ENCODE measurements at places on chromosomes 7 and 10.
A peak's percentile ranks its signal among the peaks of the same experiment; 100 is the strongest.

- DNase-seq: no peak
Observed at GRCh38 chr7:38367301-38367890, 94.0 kb upstream of the TARP start.

- no peak for DNase-seq
Observed at GRCh38 chr7:23062452-23062851, 43.1 kb upstream of the KLHL7 start.

- DNase-seq: no peak
Observed at GRCh38 chr10:4231439-4231838, 446.4 kb upstream of the KLF6 start.

DNA sequence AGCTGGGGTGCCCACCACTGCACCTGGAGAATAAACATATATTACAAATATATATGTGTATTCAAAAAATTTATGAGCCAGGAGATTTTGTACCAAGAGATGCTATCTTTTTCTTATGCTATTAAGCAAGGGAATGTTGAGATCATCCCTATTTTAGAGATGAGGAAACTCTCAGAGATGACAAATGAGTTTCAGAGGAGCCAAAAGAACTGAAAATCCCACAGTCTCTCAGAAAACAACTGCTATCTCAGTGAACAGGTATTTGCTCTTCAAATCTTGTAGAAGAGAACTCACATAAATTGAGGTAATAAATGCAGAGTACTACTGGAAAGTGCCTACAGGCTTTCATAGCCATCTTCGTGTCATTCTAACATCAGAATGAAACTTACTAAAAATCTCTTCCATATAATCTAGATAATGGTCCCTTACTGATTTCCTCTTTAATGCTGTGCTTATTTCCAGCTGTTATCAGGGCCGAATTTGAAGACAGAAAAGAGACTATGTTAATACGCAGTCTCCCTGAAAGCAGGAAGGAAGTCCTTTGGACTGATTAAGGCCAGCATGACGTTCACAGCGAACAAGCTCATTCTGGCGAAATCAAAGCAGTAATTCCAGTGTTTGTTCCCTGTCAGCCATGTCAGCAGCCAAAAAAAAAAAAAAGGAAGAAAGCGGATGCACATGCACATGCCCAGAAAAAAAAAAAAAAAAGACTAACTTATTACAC is 29.4 kb upstream of the ANAPC16 start:
- DNase-seq: no peak

DNA sequence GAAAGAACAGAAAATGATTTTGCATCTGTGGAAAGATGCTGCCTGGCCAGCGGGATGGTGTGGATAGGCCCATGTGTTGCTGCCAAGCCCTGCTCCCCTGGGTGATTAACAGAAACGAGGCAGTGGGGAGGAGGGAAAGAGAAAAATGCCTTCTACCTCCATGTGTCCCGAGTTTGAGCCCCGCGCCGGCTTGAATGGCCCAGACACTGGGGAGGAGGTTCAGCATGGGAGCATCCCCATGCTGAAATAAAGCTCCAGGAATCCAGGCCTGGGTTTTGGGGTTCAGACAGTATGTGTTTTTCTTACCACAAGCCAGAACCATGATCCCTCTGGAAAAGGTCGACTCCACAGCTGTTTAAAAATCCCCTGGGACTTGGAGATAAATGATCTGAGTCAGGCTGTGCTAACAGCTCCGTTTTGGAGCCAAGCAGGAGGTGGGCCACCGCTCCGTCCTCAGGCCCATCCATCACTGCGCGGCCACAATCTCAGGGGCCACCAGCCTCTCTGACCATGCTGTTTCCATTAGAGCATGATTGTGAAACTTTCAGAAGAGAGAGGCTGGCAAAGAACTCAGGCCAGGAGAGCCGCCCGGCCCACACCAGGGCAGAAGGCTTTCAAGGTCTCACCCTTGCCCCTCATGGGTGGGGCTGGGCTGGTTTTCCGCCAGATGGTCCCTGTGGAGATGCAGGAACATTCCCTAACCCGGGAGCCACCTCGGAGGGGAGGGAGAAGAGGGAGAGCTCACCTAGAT is 299.7 kb downstream of the ZEB1 start:
- no peak for DNase-seq

DNA sequence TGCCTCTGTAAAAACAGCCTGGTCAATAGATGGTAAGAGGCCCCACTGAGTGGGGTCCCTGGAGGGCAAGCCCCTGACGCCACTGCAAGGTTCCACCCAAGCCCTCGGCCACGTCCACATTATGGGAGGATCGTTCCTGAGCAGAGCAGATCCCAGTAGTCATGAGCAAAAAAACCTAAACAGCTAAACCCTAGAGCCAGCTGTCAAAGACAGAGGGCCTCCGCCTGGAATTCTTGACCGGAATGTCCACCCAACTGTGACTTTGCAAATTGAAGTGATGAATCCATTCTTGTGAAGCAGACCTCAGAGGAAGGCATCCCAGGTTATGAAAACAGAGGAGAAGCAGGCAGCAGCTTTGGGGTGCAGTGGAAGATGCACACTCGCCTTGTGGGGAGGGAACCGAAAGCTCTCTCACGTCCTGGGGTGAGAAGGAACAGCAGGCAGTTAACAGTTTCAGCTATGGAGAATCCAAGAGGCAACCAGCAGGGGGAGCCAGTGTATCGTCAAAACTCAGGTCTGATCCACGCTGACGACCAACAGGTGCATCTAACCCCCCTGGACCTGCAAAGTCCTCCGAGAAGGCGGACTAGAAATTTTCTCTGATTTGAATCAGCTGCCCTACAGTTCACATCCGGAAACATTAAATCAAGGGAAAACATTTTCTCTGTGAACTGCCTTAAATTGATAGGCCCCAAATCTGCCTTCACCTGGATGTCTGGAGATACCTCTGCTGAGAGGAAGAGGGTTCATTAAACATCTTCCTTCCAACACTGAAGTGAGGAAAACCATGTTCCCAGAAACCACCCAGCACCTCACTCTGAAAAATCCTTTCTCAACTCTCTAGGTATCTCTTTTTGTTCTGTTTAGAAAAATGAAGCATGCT is 139.1 kb upstream of the PFKP start:
- DNase-seq: peak; percentile 86

DNA sequence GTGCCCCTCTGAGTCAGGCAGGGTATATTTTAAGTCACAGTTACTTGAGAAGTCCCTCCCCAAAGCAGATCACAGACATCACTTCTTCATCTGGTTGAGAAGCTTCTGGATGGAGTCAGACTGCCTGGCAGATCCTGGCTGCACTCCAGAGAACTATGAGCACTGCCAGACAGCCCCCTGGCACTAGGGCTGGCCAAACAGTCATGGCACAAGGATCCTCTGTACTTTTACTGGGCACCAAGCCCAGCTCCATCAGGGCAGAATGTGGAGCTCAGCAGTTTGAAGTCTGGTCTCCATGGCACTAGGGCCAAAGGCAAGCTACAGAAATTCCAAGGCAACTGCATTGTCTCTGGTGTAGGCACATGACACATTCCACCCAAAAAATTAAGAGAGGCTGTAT is 162.1 kb downstream of the NRG3 start:
- no peak for DNase-seq

- no peak for DNase-seq
Observed at GRCh38 chr7:155166673-155167370, 96.7 kb downstream of the HTR5A start.

- DNase-seq: no peak
Observed at GRCh38 chr7:55827577-55827976, 35.0 kb downstream of the SEPTIN14 start.

GRCh38 chr10:5809527-5810154 is 3.6 kb downstream of the GDI2 start:
- no peak for DNase-seq

DNA sequence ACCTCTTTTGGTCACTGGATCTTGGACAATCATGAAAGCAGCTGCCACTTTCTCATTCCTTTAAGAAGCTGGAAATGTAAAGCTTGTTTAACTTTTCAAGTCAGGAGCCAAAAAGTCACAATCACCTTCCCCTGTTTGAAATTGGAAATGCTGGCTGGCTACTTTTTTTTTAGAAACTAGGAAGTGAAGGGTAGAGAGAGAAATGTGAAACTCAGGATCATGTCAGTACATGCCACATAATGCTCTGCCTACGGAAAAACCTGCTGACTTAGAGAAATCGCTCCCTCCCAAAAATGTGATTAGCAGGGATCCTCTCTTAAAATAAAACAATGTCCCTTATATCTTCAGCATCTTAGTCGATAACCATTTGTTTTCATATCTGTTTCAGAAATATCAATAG is 188.4 kb upstream of the C7orf33 start:
- DNase-seq: no peak

GRCh38 chr10:67808704-67809103 is 29.3 kb downstream of the DNAJC12 start:
- DNase-seq: no peak

- DNase-seq: no peak
Observed at GRCh38 chr7:132560105-132560504, 16.2 kb downstream of the PLXNA4 start.

DNA sequence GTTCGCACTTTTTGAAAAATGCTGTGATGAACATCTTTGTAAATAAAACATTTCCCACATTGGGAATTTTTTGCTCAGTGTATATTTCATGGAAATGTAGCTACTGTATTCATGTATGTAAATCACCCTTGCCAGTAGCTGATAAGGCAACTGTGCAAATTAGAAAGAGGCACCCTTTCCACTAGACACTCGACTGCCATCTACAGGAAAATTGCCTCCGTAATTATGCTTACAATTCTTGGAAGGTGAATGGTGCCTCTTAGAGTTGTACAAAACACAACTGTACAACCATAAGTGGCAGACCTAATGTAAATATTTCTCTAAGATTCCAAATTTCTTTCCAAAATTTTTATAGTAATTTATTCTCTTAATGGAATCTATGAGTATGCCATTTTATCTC is 491.7 kb downstream of the CCSER2 start:
- peak; percentile 12 for DNase-seq

GRCh38 chr10:76973091-76974016 is 664.3 kb downstream of the KCNMA1 start:
- no peak for DNase-seq

DNA sequence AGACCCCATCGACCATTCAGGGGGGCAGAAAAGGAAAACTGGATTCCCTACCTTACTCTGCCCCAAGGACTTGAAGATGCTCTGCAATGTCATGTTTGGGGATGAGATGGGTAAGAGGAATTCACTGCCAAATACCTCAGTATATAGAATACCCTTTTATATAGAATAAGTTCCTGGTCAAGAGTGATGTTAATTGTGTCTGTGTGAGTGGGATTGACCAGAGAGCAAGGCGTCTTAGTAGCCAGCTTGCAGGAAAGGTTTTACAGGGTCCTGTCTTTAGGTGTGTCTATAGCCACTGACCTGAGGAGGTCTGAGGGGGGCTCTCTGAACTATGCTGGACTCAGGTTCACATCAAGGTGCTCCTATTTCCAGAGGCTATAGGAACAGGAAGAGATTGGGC is 1.4 kb downstream of the IFIT3 start:
- DNase-seq: no peak

DNA sequence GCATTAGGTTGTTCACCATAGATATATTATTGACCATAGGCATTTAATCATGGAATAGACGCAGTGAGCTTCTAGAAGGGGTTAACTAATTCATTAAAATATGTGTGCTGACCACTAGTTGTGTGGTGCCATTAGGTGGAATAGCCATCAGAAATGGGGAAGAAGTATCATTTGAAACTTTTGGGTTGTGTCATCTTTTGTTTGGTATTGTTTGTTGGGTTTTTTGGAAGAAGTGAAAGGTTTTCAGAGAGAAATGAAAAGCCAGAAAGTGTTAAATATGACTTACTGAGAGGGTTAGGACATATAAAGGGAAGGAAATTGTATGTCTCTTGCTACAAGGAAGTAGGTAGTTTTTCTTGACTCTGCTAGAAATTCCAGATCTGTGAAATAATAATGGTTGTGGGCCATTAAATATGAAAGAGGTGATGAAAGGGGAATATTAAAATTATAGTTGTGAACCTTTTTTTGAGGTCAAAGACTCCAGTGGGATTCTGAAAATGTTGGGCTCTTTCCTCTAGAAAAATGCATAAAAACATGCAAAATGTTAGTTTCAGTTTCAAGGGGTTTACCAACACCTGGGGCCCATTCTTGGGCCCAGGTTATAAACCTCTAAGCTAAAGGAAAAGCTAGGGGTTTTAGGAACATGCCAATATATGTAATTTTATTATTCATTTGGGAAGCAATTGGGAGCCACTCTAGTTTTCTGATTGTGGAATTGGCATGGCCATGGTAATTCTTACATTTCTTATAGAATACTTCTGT is 348.5 kb downstream of the BBS9 start:
- DNase-seq: no peak

DNA sequence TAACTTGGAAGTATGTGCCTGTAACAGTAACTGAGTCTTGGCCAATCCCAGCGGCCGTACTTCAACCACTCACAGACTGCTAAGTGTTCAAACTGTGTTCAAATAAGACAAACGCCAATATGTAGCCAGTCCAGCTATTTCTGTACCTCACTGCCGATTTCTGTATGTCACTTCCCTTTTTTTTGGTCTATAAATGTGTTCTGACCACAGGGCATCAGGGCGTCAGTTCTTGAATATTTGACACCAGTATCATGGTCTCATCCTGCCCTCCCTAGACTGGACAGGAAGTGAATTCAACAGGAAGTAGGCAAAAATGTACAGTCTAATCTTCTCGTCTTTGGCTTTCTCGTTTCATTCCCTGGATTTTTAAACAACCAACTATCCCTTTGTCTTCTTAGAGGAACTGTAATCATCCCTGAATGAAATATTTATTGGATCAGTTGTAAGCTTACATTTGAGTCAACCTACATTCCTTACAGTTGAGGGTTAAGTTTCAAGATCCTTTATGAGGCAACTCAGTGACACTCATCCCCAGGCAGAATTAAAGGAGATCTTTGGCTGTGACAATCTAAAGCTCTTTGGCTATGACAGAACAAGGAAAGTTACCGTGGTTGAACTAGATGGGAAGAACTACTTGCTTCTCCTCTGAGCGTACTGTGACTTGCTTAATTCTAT is 232.7 kb downstream of the NSUN6 start:
- no peak for DNase-seq

- DNase-seq: no peak
Observed at GRCh38 chr7:129454249-129454551, 20.0 kb downstream of the STRIP2 start.

- no peak for DNase-seq
Observed at GRCh38 chr10:85578860-85579259, 787.7 kb downstream of the GRID1 start.

DNA sequence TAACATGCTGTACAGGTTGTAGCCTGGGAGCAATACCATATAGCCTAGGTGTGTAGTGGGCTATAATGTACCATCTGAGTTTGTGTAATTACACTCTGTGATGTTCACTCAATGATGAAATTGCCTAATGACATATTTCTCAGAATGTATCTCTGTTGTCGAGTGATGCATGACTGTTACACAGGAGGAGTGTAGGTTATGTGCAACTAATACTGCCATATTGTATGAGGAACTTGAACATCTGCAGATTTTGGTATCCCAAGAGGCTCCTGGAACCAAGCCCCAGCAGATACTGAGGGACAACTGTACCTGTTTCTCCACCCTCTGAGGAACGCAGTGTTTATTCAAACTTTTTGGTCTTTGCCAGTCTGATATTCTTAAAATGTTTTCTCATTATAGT is 38.6 kb downstream of the NACAD start:
- DNase-seq: no peak

GRCh38 chr10:26723016-26723415 is 25.5 kb downstream of the PDSS1 start:
- DNase-seq: no peak

Measured in HuH-7 (cell line).